ENCODE measurements at places on chromosomes 5 and 9.

- no peak for DNase-seq
Measured at GRCh38 chr9:115442054-115442453, 324.1 kb upstream of the TNC start.

DNA sequence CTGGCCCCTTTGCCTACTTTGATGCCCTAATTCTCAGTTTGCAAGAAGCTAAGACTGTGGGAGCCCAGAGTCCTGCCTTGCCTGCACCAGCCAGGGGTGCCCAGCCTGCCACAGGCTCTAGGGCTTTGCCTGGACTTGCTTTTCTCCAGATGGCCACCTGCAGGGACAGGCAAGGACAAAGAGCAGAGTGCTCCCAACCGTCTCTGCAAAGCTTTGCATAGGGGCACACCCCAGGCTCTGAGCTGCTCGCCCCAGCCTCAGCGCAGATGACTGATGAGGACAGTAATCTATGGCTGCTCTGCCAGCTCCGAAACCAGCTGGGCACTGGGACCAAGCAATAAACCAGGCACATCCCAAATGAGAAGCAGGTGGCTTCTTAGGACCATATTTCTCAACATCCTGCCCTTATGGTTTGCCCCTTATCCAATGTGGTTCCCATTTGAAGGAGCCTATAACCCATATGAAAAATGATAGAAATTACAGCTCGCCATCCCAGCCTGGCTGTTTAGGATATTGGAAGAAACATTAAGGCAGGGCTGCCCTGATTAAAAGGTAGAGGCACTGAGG, 25.4 kb upstream of the TCF7 start:
- DNase-seq = no peak

GRCh38 chr5:107951309-107951708, 280.6 kb upstream of the EFNA5 start:
- no peak for DNase-seq

GRCh38 chr5:56480705-56481427, 247.7 kb upstream of the ANKRD55 start:
- DNase-seq = no peak

GRCh38 chr5:115992848-115993350, 30.6 kb downstream of the LVRN start:
- DNase-seq = no peak

GRCh38 chr9:125850763-125851162, 103.6 kb downstream of the PBX3 start:
- DNase-seq = no peak

DNA sequence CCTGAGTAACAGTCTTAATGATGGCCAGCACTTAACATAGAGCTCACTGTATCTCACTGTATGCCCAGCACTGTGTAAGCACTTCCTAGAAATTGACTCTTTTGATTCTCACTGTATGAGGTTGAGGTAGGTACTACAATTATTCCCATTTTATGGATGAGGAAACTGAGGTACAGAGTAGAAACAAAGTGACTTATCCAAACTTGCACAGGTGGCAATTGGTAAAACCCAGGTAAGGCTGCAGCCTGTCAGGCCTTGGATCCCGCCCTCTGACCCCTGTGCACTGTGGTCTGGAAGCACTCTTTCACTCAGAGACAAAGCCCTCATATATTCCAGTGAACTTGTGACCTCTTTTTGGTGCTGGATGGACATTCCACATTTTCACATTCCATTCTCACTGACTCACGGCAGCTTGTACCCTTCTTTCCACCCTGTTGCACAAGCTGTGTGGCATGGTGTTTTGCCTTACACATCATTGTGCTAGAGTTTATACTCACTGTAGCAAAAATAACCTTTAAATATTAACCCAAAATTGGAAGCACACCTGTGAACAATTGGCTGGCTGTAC, 21.7 kb downstream of the ANKRD55 start:
- DNase-seq = peak; percentile 87

- no peak for DNase-seq
Measured at GRCh38 chr5:178177569-178177968, 9.6 kb downstream of the GMCL2 start.

GRCh38 chr9:93206576-93207155, 22.7 kb downstream of the WNK2 start:
- no peak for DNase-seq

GRCh38 chr5:163248333-163248732, 189.1 kb upstream of the CCNG1 start:
- no peak for DNase-seq

- no peak for DNase-seq
Measured at GRCh38 chr9:91359083-91359482, 2.6 kb downstream of the AUH start.

GRCh38 chr9:86531971-86532640, 177.9 kb upstream of the TUT7 start:
- no peak for DNase-seq

GRCh38 chr5:78050888-78051287, 243.6 kb downstream of the AP3B1 start:
- DNase-seq = no peak

DNA sequence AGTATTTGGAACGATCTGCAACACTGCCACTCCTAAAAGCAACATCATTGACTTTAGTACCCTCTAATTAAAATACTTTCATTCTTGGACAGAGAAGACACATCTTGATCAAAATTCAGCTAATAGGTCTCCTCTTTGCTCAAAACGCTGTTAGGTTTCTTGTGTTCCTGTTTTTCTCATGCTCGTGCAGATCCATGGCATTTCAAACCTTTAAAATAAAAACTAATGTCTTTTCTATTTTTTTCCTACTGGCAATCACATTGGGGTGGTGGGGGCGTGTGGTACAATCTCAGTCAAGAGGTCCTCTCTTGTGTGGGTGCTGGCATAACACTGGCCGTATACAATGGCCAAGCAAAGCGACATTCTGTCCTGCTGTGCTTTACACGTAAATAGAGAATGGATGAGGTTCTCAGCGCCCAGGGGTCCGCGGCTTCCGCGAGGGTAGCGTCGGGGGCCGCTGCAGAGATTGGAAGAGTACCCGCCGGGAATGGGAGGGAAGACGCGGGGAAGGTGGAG, 315 bp upstream of the GPR150 start:
- DNase-seq = no peak

- DNase-seq = no peak
Measured at GRCh38 chr5:135662683-135663082, 83.9 kb upstream of the CXCL14 start.

DNA sequence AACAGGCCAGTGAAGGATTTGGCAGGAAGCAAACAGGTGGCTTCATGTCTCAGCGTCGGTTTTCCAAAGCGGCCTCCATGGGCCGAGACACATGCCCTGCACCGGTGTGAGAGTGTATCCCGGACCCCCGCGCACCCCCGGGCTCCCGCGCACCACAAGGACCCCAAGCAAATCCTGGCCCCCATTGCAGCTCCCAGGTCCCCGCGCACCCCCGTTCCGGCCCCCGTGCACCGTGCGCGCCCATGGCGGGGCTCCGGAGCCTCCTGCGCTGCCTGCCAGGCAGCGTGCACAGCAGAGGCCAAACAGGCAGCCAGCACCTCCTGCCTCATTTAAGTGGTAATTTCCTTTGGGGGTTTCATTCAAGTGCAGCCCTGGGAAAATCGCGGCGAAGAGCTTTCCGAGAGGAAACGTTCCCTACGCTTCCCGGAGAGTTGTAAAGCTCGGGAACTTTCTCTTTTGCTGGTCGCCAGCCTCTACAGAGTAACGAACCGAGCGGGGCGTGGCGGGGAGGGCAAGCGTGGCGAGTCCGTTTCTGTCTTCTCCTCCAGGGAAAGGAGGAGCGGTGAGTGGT, 145.5 kb upstream of the SLC24A2 start:
- no peak for DNase-seq

DNA sequence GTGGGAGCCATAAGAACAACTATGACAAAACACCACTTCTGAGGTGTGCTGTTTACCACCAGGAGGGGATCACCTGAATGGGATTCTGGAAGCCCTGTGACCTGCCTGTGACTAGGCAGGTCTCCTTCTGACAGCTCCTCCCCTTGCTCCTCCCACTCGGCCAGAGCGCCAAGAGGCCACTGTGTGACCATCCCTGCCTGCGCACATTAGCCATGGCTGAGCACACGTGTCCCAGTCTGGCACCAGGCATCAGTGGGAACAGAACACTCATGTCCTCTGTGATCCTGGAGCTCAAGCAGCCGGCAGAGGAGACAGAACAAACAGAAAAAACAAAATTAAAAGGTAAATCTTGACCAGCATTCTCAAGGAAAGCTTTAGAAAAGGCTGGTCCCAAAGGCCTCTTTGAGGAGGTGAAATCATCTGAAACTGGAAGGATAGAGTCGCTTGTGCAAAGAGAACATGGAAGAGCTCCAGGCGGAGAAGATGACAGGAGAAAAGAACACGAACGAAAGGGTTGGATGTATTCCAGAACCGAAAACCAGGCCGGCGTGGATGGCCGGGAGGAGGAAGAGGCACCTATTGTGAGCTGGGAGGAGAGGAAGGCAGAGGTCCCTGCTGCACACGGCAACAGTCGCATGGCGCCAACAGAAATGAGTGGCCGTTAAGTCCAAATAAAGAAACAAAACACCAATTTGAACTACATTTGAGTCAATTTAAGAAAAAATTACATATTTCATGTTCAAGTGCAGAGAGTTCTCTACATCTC, 5.1 kb downstream of the MED10 start:
- DNase-seq = no peak

- DNase-seq = no peak
Measured at GRCh38 chr5:57802131-57802530, 319.5 kb upstream of the ACTBL2 start.

GRCh38 chr5:169169783-169170182, 131.2 kb downstream of the SLIT3 start:
- DNase-seq = no peak

- no peak for DNase-seq
Measured at GRCh38 chr9:31259824-31260223, 1124.6 kb upstream of the ACO1 start.

GRCh38 chr5:107461770-107462169, 209.0 kb downstream of the EFNA5 start:
- peak; percentile 65 for DNase-seq

DNA sequence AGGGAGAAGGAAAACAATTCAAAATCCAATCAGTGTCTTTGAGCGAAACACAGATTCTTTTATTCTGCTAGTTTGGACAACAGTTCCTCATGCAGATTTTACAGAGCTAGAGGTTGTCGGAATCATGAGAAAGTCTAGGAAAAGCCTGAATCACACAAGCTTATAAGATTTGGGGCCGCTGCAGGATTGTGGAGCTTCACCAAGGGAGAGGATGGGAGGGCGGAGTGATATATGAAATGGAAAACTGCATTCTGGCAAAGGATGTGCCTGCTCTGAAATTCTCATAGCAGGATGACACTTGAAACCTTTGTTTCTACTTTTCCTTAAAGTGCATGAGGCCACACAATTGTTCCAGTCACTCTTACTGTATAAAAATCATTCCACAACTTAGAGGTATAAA, 134.3 kb downstream of the OR2K2 start:
- DNase-seq = no peak

- no peak for DNase-seq
Measured at GRCh38 chr9:75369989-75370388, 281.7 kb downstream of the OSTF1 start.

DNA sequence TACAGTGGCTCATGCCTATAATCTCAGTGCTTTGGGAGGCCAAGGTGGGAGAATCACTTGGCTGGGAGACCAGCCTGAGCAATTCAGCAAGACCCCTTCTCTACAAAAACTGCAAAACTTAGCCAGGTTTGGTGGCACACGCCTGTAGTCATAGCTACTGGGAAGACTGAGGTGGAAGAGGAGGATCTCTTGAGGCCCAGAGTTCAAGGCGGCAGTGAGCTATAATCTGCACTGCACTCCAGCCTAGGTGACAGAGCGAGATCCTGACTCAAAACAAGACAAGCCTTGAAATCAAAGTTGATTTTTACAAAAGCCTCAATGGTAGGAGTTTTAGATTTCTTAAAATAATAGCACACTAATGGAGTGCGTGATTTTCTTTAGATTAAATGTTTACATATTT, 14.6 kb downstream of the UBE2D2 start:
- no peak for DNase-seq

DNA sequence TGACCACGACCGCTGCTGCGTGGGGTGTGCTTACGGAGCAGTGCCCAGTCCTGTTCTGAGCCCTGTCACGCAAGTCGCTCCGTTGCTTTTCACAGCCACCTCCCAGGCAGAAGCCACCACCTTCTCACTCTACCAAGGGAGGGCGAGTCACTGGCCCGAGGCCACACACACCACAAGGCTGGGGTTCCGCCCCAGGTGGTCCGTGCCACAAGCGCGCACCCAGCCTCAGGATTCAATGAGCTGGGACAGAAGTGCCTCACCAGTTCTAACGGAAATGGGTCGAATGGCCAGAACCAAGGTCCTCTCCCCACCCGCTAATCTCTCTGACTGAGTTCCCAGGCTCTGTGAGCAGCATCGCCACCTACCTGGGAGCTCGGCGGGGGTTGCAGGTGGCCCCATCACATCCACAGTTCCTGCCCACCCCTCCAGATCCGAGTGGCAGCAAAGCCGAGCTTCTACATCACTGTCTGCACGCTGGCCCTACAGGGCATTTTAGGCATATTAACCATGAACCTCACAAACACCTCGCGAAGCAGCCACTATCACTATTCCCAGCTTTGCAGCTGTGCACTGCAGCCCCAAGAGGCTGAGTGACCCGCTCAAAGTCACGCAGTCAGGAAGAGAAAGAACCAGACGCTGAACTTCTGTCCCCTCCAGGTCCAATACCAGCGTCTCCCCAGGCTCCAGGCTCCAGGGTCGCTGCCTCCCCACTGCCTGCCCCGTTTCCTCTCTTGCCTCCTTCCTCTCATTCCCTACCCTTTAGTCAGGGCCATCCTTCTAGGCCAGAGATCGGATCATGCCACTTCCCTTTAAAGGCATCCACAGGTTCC, 92.1 kb upstream of the PHYKPL start:
- DNase-seq = no peak

DNA sequence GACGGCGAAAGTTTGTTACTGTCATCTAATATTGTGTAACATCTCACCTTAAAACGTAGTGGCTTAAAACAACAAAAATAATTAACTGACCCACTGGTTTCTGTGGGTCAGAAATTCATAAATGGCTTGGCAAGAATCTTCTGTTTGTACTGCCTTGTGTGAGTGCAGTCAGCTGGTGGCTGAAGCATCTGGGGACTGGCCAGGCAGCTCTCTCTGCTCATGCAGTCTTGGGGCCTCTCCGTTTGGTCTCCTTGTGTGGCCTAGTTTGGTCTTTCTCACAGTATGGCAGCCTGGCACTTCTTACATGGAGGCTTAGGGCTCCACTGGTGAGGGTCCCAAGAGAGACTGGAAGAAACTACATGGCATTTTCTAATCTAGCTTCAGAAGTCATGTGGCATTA, 49.0 kb upstream of the CTXN3 start:
- DNase-seq = no peak

- DNase-seq = peak; percentile 94
Measured at GRCh38 chr5:177495243-177496060, 2.0 kb downstream of the PDLIM7 start.

All from RCC 7860 (cell line).